ENCODE measurements at places on chromosomes 11 and 22.
A peak's percentile ranks its signal among the peaks of the same experiment; 100 is the strongest.

DNA sequence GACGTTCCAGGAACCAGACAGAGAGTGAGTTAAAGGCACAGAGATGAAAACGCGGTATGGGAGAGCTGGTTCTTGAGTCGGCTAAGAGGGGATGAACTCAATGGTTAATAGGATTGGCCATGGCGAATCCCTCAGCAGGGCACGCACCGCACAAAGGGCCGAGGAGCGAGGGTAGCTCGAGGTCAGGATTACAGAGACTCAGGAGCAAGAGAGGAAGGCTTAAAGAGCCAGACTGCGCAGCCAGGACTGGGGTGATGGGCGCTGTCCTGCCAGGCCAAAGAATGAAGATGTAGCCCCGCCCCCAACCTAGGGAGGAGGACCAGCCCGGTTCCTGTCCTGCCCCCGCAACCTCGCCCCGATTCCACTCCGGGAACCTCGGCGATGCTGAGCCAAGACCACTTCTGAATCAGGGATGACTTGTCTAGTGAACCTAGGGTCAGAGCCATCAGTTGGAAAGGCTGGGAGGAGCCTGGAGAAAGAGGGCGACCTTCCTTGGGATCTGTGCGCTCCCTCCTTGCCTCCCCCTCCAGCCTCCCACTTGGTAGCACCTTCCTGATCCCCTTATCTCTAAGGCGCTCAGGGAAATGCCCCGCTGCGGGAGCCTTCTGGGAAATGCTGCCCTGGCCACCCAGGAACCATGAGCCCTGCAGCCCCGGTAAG, at the start of gene PLEKHB1:
PLEKHB1 (plus strand) TSS at position 610 of the 660 bp plus-strand sequence; CDS start at position 638, 28 bp downstream.
- DNase-seq: no peak

DNA sequence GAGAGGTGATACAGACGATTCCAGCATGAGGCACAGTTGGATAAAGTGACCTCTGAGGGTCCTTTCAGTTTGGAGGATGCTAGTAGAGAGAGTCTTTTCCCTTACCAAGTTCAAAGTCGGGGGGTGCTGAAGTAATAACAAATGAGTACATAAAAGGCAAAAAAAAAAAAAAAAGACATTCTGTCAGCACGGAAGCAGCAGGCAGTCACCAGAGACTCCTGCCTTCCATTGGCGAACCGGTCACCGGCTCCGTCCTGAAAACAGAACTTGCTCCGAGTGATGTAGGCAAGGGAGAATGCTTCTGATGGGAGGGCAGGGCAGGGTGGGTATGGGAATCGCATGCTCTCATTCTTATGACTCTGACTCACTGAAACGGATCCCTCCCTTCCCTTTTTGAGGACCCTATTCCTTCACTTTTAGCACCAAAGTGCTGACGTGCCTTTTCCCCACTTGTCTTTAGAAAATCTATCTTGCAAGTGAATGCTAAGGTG, 65.9 kb downstream of the PRR5L start:
- no peak for DNase-seq

- no peak for DNase-seq
Measured at GRCh38 chr11:57214098-57214417, 23.0 kb downstream of the APLNR start.

- DNase-seq: no peak
Measured at GRCh38 chr11:130609121-130610035, 160.9 kb downstream of the ADAMTS15 start.

DNA sequence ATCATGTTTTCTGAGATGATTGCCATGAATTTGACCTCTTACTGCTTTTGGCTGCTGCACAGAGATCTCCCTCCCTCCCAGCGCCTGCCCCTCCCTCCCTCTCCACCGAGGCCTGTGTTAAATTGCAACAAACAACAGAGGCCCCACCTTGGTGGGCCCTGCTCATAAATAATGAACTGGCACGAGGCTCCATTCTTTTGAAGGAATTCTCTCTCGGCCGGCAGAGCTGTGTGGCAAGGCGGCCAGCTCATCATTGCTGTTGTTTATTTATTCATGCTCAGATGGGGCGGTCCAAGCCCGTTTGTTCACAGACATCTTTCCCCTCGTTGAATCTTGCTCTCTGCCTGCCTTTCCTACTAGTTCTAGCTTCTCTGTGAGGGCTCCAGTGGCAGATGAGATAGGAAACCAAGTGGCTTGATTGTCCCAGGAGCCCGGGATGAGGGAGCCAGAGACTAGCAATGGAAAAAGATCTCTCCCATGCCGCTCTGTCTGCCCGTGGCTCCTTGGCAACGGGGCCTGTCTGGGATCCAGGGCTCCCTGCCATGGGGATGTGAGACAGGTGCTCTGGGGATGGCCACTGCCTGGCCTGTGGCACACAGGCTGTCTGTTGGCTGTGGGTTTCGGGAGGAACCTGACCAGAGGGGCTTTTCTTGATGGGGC, 192.6 kb downstream of the DSCAML1 start:
- DNase-seq: no peak

GRCh38 chr11:64787526-64788320, 9.4 kb upstream of the SF1 start:
- DNase-seq: no peak

- DNase-seq: no peak
Measured at GRCh38 chr22:43861529-43861928, 784 bp downstream of the SULT4A1 start.

GRCh38 chr22:48173773-48174160, 1411.3 kb downstream of the TBC1D22A start:
- DNase-seq: no peak

- no peak for DNase-seq
Measured at GRCh38 chr11:120306519-120307242, 18.4 kb upstream of the TLCD5 start.

- DNase-seq: no peak
Measured at GRCh38 chr11:21426931-21427330, 757.5 kb downstream of the NELL1 start.

DNA sequence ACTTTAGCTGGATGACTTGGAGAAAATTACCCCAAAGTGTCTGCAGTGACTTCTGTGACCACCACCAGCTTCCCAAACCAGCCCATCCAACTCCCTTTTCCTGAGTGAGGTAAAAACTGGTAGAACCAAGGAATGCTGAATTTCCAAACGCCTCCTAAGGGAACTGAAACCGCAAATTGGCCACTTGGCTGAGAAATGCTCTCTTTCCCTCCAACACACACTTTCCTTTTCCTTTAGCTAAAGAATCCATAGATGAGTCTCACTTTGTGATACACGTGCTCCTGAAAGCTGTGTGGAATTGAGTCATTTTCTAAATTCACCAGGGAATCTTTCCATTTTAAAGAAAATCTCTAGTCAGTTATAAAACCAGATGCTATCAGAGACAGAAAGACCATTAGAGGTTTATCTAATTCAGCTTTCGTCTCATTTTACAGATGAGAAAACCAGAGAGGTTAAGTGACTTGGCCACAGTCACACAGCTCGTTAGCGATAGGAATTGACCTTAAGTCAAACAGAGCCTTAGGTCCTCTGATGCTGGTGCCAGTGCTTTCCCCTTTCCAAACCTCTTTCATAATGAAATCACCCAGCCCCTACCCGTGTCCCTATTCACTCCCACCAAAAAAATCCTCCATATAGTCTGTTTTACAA, 137.2 kb downstream of the COMMD9 start:
- DNase-seq: no peak

GRCh38 chr11:11218629-11218986, 134.4 kb downstream of the CSNK2A3 start:
- no peak for DNase-seq

DNA sequence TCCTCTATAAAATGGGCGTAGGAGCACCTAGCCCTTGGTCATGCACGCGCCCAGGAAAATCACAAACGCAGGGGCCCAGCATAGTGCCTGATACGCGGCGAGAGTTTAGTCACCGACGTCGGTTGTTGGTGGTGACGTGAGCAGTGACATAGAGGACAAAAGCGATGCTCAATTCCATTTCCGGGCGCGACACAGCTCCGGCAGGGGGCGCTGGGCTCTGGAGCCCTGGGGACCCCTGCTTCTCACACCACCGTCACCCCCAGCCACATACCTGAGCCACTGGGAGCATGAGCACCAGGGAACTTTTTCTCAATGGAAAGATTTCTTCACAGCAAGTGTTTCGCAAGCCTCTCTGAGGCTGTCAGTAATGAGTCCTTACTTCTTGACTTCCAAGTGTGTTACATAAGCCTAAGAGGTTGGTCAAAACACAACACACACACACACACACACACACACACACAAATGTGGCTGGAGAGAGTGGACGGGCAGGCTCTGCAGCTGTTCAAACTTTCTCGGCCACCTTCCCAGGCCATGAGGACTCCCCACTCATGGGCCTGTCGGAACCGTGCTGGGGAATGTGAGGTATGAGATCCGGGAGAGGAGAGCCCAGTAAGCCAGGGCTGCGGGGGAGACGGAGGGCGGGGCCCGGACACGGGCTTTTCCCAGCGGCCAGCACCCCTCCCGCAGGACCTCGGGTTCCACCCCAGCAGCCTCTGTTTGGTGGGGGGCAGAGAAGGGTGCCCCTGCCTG, 36.9 kb upstream of the LINC01488 start:
- DNase-seq: peak; percentile 73

DNA sequence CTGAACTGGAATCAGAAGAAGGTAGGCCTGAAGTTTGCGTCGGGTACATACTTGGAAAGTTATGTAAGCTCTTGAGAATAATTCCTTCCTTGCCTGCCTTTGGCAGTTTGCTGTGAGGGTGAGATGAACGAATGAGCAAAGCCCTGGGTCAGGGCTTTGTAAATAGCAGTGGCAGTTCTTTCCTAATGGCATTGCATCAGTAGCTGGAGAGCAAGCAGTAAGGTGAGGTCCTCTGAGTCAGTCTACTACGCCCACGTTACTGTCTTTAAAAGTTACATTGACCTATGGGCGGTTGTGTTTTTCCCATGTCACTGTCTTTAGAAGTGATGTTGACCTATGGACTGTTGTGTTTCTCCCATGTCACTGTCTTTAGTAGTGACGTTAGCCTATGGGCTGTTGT, 179.1 kb upstream of the E2F8 start:
- no peak for DNase-seq

GRCh38 chr22:35733791-35734516, 16.3 kb downstream of the APOL5 start:
- DNase-seq: peak; percentile 78

DNA sequence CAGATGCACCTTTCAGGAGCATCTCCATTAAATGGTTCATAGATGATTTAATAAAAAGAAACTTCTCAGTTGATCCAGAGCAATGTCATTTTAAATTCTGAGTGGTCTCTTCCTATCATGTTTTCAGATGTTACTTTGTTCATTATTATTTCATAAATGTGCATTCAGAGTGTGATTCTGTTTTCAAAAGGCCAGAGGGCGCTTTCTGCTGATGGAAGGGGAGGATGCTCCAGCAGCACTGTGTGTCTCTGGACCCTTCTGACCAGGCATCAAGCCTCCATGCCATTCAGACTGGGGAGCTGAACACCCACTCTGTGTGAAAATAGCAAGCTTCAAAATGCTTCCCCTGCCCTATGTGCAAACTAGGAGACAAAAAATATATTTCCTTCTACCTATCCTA, 23.9 kb upstream of the CRTAM start:
- DNase-seq: no peak

DNA sequence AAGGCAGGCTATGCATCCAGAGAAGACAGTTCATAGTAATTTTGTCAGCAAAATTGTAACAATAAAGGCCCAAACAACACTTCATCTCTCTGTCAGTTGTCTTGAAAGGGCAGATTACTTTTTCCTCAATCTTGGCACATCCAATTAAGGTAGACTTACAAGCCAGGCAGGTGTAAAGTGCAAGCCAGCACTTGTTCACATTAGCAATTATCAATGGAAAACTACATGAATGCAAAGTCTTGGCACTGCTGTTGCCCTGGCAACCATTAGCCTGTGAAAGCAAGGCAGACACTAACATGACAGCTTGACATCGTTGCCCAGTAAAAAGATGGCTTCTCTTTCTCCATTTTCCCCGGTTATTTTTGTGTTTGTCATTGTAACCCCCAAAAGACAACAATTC, 677.2 kb upstream of the TENM4 start:
- DNase-seq: no peak

- no peak for DNase-seq
Measured at GRCh38 chr11:46649180-46649738, 31.9 kb downstream of the ATG13 start.

- DNase-seq: no peak
Measured at GRCh38 chr11:41845066-41845465, 385.6 kb upstream of the LRRC4C start.

DNA sequence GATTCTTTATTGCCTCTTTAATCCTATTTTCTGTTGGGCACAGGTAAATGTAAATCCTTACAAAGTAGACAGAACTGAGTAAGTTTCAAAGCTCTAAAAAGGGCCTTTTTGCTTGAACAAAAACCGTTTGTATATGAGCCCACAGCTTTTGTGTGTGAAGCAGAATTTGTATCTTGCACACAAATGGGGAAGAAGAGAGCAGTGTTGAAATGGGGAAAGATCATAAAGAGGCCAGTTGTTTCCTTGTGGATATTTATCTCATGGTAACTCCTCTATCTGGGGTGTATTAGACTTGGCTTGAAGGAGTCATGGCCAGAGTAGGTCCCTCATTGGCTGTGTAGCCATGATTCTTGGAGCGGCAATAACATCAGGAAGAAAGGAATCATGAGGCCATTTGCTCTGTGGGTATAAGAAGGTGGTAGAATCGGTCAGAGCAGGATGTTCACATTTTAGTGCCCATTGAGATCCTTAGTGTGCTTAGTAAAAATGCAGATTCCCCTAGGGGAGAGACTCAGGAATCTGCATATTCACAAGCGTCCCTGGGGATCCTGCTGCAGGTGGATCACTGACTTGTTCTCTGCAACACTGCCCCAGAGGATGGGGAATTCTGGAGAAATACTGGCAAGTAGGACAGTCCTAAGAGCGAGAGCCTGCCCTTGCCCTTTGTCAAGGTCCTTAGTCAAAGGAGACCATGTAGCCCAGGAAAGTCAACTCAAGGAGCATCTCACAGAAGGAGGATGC, 126.5 kb downstream of the LDLRAD3 start:
- no peak for DNase-seq

DNA sequence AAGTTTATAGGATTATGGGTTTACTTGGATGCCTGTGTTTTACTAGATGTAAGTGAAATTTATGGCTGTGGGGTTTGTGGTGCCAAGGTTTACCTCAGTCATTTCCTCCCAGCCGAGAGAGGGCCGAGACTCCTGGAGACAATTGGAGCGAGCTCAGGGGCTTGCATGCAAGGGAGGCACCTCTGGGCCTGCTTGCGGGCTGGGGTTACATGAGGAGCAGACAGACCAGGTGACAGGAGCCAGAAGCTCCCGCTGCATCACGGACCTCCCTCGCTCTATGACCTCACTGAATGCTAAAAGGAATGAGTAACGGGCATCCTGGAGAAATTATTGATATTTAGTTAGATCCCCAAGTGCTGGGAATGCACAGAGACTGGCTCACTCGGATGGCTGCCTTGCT, 275.2 kb upstream of the KIRREL3 start:
- DNase-seq: no peak

- no peak for DNase-seq
Measured at GRCh38 chr11:14860511-14860910, 31.5 kb downstream of the CYP2R1 start.

- no peak for DNase-seq
Measured at GRCh38 chr22:29503811-29504372, 23.9 kb downstream of the NEFH start.

GRCh38 chr11:62435846-62436660, 17.2 kb downstream of the SCGB1A1 start:
- no peak for DNase-seq
